T-helper 22 cell (primary cell): ENCODE measurements at places on chromosomes 16 and 17.

DNA sequence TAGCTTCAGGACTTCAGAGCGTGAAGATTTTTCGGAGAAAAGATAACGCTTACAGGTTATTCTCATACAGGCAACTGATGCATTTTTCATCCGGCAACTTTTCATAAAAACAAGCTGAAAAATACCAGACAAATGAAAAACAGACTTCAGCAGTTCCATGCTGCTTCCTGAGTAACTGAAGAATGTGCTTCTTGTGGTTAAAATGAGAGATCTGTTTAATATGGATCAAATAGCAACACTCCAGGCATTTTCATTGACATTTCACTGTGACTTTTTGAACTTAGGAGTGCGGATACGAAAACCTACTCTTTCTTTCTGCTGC is 705 bp upstream of the PITPNC1 start:
- no peak for DNase-seq

DNA sequence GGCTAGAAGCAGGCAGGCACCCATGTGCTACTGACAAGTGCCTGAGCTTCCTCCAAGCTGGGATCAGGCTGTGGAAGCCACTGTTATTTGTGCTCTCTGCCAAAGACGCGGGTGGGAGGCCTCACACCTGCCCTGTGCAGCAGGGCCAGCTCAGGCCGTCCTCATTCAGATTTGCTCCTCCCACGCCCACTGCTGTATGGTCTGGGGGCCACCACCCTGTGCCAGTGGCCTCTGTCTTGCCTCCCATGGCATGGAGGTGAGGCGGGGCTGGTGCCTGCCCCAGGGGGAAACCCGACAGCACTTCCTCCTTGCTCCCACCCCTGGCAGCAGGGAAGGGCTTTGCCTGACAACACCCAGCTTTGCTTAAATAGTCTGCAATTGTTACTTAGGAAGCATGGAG is 356.5 kb upstream of the CDH8 start:
- DNase-seq = no peak

GRCh38 chr17:29757788-29758187 is 135.1 kb upstream of the CORO6 start:
- DNase-seq = no peak

DNA sequence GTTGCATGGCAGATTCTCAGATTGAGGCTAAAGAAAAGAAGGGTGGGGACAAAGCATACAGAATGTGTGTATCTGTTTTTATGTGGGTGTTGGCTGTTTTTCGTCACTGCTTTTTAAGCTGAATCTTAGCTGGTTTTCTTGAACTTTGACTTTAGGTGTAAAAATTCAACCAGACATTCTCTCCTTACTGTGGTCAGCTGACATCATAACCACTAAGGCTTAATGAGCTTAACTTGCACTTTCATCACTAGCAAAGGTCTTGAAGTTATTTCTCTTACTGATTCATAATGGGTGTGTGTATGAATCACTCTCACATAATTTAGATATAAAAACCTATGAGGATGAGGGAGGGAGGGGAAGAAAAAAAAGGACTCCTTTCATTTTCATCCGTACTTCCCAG is 4.0 kb upstream of the CDC6 start:
- no peak for DNase-seq

GRCh38 chr16:1481906-1482835 is 6.6 kb downstream of the PTX4 start:
- no peak for DNase-seq

DNA sequence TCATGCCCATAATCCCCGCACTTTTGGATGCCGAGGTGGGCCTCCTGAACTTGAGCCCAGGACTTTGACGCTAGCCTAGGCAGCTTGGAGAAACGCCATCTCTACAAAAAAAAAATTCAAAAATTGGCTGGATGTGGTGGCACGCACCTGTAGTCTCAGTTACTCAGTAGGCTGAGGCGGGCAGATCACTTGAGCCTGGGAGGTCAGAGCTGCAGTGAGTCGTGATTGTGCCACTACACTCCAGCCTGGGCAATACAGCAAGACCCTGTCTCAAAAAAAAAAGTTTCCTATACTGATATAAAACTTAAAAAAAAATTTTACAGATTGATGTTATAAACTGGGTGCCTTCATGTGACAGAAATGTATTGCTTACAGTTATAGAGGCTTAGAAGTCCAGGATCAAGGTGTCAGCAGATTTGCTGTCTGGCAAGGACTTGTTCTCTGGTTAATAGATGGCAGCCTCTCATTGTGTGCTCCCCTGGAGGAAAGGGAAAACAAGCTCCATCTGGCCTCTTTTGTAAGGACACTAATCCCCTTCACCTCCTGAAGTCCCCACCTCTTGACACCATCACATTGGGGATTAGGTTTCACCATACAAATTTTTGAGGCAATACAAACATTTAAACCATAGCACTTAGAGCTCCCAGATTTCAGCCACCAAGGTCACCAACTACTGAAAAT is 8.5 kb upstream of the CES3 start:
- DNase-seq = no peak

DNA sequence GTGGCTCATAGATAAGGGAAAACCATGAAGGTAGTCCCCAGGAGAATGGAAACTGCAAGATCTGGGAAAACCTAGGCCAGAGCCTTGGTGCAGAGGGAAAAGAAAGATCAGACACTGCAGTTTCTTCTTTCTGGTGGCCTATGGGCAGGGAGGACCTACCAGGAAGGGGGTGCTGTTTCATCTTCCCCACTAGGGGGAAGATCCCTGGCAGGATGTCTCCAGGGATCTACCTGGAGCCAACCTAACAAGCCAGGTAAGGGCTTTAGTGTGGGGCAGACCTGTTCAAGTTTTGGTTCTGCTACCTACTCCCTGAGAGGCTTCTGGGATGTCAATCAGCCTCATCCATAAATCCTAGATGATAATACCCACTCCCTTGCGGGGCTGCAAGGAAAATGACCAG is 21.4 kb downstream of the TOM1L2 start:
- DNase-seq = no peak

- no peak for DNase-seq
Observed at GRCh38 chr16:30063278-30063892, 2.2 kb upstream of the ALDOA start.

- no peak for DNase-seq
Observed at GRCh38 chr16:3212006-3212405, 23.0 kb downstream of the ZNF200 start.

- no peak for DNase-seq
Observed at GRCh38 chr16:50248845-50249244, 17.5 kb upstream of the ADCY7 start.

DNA sequence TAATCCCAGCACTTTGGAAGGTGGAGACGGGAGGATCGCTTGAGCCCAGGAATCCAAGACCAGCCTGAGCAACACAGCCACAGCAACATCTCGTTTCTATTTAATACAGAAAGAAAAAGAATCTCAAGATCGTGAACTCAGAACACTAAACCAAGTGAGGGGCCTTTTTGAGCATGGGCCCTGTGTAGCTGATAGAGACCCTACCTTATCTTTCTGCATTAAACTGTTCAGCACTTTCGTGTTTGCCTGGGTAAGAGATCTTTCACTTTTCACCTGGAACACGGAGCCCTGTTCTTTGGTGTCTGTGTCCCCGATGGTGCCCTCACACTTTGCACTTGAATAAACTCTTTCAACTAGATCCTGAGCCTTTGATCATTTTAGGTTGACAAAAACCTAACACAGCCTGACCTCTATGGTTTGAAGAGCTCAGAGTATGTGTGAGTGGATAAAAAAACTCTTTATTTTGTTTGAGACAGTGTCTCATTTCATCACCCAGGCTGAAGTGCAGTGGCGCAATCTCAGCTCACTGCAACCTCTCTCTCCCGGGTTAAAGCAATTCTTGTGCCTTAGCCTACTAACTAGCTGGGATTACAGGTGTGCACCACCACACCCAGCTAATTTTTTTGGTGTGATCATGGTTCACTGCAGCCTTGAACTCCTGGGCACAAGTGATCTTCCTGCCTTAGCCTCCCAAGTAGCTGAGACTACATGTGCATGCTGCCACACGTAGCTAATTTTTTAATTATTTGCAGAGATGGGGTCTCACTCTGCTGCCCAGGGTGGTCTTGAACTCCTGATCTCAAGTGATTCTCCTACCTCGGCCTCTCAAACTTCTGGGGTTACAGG is 83.8 kb upstream of the GRIN2A start:
- DNase-seq = no peak

DNA sequence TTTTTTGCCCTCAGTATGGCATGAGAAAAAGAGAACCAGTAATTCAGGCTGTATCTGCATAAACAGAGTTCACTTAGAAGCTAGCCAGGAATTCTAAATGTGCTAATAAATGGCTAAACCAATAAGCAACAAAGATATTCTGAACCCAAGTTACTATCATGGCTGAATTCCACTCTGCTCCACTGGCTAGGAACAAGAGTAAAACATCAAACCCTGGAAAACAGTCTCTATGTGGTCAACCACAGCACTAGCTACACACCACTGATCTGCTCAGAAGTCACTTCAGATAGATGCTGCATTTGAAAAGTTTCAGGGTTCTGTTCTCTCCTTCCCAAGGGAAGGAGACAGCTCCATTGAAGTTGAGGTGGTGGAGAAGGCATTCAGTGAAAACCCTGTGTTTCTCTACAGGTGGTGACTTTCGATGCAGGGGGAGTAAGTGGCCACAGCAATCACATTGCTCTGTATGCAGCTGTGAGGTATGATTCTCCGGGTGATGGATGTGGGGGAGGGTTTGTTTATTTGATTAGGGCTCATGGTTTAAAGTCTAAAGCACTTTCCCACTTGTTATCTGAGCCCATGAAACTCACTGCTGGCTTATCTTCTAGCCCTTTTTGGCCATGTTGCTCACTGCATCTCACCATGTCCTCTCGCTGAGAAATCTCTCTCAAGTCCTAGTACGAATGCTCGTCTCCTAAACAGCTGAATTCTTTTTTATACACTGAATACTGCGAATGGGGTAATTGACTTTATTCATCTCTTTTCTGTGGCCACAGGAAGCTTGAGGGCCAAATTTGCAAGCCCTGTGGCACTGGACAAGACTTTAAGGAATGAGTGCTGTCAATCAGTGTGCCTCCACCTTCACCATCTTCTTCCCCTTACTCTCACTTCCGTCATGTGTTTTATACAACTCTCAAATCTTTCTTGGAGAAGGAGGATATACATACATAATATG is 39.9 kb downstream of the CENPV start:
- DNase-seq = no peak

GRCh38 chr17:81285179-81285878 is 9.8 kb downstream of the SLC38A10 start:
- peak; percentile 41 for DNase-seq

DNA sequence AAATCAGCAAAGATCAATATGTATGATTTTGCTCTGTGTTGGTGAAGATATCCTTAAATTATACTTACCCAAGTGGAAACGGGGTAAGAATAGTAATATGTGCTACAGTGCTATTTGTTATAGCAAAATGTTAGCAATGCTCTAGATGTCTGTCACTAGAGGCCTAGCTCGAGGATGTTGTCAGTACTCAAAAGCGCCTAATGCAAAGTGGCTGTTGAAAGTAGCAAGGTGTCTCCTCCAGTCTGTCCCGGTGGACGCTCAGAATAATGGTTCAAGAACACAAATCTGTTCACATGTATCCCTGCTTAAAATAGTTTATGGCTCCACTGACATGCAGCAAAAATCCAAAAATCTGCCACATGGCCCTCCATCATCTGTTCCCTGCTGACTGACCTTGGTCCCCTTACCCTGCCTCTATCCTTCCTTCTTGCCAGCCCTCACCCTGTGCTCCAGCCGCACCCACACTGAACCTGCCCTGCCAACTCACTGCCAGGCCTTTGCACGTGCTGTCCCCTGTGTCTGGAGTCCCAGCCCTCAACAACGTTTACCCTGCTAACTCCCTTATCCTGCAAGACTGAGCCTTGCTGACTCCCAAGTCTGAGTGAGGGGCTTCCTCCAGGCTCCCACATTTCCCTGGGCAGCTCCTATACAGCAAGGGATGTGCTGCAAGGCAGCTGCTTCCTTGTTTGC is 9.6 kb upstream of the RNF112 start:
- DNase-seq = no peak
